Activated T-cell treated with anti-CD3 and anti-CD28 coated beads, Interleukin-2, amount 50 U/mL, for 72 hours (primary cell): ENCODE measurements at places on chromosomes 1 and 21.

- DNase-seq: no peak
Measured at GRCh38 chr1:243406424-243406823, 150.6 kb downstream of the SDCCAG8 start.

- no peak for DNase-seq
Measured at GRCh38 chr21:37763298-37763697, 153.0 kb downstream of the KCNJ6 start.

DNA sequence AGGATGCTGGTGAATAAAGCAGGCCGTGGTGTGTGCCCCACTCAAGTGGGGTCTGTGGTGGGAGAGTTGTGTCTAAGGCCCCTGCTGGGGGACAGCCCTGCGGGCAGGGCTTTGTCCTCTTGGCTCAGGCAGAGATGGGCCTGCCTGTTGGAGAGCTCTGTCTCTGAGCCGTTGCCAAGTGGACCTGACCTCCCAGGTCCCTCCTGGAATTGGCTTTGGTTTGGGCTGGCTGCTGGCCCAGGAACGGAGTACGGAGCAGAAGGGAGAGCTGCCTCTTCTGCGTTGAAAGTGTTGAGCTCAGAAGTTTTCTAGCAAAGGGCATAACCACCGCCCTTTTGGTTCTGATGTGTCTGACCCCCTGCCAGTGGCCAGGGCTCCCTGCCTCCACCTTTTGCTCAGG is 153.9 kb downstream of the PEX14 start:
- no peak for DNase-seq

GRCh38 chr1:165823552-165824268 is 3.7 kb upstream of the UCK2 start:
- no peak for DNase-seq

GRCh38 chr1:111624382-111624781 is 4.8 kb downstream of the RAP1A start:
- no peak for DNase-seq
